ENCODE measurements at places on chromosomes 3 and 15.
A peak's percentile ranks its signal among the peaks of the same experiment; 100 is the strongest.

- no peak for DNase-seq
Observed at GRCh38 chr15:68364028-68364659, 67.8 kb downstream of the ITGA11 start.

DNA sequence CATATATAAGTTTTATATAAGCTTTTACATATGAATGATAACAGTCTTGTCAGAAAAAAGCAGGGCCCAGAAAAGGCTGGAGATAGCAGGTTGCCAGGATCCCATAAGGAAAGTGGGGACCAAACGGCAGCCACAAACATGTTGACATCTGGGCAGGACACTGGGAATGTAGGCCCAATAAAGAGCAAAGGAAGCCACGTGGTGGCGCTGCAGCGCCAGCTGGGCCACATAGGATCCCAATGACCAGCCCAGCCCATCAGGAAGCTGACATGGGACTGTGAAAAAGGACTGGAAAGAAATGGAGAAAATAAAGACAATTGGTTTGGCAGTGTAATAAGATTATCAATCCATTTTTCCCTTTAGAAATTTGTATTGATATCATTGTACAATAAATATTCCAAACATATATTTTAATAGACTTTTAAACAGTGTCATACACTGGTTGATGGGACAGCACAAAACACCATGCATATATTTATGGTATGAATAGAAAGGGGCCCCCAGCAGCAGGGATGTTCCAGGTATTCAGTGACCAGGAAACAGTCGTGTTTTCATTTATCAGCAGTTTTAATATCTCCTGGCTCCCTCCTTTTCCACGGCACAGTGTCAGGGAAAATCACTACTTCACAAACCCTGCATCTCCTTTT lies 89.0 kb upstream of the STRIT1 start:
- no peak for DNase-seq

DNA sequence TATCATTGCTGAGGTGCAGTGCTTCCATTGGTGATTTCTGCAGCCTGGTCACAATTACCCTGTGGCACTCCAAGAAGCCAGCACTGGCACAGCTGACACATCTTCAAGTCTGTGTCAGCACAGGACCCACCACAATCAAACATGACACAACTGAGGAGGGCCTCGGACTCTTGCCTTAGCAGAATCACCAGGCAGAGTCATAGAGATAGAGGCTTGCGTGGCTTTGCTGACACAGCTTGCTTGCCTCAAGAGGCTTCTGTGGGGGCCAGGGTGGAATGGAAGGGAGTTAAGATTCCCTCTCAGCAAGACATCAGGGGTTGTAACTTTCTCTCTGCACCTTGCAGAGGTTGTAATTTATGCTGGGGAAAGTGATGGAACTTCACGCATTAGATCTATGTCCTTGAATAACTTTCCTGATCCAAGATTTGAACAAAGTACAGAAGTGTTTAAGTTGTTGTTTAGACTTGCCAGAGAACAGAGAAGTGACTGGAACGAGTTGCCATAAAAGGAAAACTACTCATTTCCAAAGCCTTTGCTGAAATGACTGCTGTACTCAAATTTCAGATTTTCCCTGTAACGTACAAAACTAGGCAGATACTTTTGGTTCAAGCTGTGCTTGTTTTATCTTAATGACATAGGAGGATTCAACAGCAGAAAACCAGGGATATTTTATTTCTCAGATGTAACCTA lies 170.7 kb downstream of the DIPK2A start:
- no peak for DNase-seq

GRCh38 chr3:183586477-183586876 lies 31.0 kb upstream of the KLHL6 start:
- no peak for DNase-seq

- DNase-seq = no peak
Observed at GRCh38 chr3:45590822-45591546, 3.6 kb upstream of the LIMD1 start.

DNA sequence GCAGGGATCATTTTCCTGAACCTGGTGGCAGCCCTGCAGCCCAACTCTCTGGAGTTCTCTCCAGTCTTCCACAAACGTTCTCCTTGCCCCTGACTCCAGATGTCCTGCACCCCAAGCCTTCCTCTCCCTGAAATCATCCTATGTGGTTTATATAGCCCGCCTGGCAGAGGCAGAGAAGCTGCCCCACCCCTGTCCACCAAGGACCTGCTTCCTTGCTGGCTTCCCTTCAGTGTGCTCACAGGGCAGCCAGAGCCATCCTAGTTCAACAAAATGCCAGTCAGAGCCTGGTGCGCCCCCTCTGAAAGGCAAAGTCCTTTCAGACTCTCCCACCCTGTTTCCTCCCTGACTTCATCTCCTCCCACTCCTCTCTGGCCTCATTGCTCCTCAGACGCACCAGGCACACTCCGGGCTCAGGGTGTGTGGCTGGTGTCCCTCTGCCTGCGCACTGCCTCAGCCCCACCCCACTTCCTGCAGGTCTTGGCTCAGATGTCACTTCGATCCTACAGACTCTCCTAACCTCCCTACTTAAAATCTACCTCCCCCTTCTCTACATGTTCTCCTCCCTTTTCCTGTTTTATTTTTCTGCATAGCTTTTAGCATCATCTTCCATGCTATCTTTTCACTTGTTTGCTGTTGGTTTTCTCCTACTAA lies 5.9 kb downstream of the KBTBD13 start:
- DNase-seq = no peak

DNA sequence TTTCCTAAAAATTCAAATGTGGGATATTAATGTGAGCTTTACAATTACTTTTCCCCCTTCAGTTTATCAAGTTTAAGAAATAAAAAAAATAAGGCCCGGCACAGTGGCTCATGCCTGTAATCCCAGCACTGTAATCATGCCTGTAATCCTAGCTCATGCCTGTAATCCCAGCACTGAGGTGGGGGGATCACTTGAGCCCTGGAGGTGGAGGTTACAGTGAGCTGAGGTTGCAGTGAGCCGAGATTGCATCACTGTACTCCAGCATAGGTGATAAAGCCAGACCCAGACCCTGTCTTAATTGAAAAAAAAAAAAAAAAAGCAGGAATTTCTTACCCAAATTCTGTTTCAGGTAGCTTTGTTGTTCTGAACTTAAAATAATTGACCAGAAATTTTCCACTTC lies 17.9 kb downstream of the ATP6V1A start:
- no peak for DNase-seq

GRCh38 chr3:60775985-60776384 lies 475.3 kb downstream of the FHIT start:
- DNase-seq = no peak

- DNase-seq = no peak
Observed at GRCh38 chr3:63768386-63768785, 50.7 kb upstream of the C3orf49 start.

GRCh38 chr3:24004171-24004938 lies 59.3 kb downstream of the NR1D2 start:
- DNase-seq = peak; percentile 55

DNA sequence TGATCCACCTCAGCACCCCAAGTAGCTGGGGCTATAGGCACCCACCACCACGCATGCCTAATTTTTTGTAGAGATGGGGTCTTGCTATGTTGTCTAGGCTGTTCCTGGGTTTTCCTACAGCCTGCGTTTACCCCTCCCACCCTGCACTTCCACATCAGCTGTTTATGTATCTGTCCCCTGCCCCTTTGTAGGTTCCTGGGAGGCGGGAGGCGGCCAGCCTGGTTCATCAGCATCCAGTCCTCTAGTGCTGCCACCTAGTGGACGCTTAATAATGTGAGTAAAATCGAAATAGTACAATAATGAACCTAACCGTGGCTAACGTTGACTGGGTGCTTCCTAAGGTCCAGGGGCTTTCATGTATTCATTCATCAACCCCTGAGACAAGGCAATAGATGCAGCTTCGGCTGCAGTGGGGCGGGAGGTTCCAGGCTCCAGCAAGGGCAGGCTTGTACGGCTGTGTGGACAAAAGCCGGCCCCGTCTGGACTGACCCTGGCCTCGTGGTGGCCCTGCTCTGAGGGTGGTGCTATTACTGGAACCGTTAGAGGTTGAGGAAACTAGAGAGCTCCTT lies 1.2 kb upstream of the LCTL start:
- DNase-seq = peak; percentile 59

DNA sequence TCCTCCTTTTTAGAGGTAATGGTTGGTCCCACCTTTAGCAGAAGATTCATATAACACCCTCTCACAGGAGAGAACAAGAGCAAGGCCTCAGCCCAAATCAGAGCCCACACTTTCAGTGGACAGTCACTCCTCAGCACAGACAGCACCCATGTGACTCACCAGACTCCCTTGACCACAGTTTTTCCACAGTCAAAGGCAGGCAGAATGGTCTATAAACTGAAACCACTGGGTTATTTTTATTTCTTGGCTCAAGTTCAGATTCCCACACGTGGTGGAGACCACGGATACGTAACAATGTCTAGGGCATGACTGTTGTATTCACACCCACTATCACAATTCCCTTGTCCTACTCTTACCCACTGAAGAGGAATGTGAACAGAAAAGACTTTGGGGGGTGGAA lies 237.8 kb upstream of the UBE2E1 start:
- no peak for DNase-seq

Measured in stimulated activated naive CD8-positive, alpha-beta T cell treated with anti-CD3 and anti-CD28 coated beads, Interleukin-15, amount 100 ng/mL, for 72 hours (primary cell).